ENCODE measurements at places on chromosomes 3 and 15.

DNA sequence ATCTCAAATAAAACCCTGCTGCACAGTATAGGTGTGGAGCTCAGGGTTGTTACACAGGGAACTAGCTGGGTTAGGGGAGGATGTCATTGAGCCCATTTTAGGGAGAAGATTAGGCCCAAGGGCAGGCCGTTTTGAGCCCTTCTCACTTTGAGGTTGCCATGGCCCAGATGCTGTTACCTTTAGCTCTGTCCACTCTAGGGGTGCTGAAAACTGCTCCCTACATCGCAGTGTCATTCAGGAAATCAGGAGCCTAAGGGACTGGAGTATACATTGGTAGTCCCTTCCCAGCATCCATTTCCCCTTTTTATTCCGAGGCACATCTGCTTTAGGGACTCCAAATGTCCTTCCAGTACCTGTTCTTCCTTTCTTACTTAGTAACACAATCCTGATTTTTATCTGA lies 79.0 kb upstream of the SELENOK start:
- DNase-seq = no peak

DNA sequence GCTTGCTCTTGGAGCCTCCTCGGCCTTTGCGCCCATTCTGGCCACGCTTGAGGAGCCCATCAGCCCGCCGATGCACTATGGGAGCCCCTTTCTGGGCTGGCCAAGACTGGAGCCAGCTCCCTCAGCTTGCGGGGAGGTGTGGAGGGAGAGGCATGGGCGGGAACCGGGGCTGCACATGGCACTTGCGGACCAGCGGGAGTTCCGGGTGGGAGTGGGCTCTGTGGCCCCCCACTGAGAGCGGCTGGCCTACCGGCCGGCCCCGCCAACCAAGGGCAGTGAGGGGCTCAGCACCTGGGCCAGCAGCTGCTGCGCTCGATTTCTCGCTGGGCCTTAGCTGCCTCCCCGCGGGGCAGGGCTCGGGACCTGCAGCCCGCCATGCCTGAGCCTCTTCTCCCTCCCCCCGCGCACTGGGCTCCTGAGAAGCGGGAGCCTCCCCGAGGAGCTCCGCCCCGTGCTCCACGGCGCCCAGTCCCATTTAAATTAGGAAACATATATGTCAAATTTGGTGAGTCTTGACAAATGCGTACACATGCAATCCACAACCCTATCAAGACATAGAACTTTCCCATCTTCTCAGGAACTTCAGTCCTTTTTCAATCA lies 97.6 kb upstream of the CNTN3 start:
- no peak for DNase-seq

- DNase-seq = no peak
Measured at GRCh38 chr15:85419161-85419560, 38.8 kb downstream of the AKAP13 start.

DNA sequence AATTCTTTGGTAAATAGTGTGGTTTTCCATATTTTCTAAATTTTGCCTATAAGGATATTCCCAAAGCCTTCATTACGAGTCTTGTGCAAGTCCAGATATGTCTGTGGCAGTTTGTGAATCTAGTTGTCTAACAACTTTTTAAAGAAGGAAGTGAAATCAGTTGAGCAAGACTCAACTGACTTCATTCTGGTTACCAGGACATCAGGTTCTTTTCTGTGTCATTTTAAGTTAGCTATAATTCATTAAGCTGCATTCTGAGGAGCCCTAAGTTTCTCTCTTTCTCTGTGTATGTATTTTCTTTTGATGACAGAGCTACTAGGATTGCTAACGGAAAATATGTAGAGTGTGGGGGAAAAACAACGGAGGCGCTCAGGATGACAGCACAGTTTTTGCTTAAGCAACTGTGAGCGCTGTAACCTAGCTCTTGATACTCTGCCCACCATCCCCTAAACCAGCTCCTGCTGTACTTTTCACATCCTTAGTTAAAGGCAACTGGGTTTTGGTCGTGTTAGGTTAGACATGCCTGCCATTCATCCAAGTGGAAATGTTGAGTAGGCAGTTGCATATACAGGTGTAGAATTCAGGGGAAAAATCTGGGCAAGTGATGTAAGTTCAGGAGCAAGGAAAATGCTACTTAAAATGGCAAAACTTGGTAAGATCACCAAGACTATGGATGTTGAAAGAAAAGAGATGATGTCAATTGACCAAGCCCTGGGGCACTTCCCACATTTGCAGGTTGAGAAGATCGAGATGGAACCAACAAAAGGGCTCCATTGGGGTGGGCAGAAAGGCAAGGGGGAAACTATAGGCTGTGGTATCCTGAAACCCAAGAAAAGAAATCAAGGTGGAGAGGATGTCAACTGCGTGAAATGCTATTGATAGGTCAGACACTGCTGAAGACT lies 9.2 kb downstream of the MFSD1 start:
- DNase-seq = no peak

DNA sequence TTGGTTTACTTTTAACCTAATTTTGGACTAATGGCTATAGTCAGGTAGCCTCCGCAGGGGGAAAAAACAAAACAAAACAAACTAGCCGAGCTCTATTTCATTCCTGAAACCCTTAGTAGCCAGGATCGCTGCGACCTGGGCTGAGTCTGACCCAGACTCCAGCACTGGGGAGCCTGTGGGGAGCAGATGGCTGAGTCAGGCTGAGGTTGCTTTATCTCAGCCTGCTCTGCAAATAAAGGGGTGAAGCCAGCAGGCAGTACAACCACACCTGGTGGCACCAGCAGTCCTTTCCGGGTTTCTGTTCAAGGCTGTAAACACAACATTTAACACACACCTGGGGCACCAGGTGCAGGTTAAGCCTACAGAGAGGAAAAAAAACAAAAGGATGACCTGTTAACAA lies 27.3 kb downstream of the ABHD2 start:
- DNase-seq = no peak

GRCh38 chr15:45139770-45140169 lies 10.0 kb downstream of the DUOX1 start:
- no peak for DNase-seq

GRCh38 chr15:84780492-84780891 lies 32.1 kb downstream of the ZNF592 start:
- no peak for DNase-seq

DNA sequence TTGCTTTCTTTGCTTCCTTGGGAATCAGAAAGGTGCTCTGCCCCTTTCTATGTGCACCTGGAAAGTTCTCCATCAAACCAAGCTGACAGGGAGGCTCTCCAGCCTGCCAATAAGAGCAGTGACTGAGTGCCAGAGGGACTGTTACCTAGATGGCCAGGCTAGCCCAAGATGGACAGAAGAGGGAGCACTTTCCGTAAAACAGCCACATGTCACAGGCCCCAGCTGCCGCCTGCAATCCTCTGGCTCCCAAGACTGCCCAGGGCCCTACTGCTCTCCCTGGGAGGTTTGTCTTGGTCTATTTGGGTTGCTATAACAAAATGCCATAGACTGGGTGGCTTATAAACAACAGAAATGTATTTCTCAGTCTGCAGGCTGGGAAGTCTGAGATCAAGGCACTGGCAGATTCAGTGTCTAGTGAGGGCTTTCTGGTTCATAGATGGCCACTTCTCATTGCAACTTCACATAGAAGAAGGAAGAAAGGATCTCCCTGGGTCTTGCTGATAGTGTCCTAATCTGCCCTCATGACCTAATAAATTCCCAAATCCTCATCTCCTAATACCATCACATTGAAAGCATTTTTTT lies 72.3 kb downstream of the TAMM41 start:
- no peak for DNase-seq

- no peak for DNase-seq
Measured at GRCh38 chr15:37111427-37111717, 11.0 kb upstream of the MEIS2 start.

- no peak for DNase-seq
Measured at GRCh38 chr3:101632586-101632985, 44.3 kb downstream of the ZBTB11 start.

Data from stimulated activated CD4-positive, alpha-beta T cell treated with anti-CD3 and anti-CD28 coated beads, Interleukin-1b, Interleukin-23, amount 100 ng/mL, for 4 hours (primary cell).